ENCODE measurements at places on chromosomes 11 and 22. TPM values are rescaled to one million over a fixed set of nuclear protein-coding genes. Genes with fewer than 3 reads are reported as not detected.

The WNT11 gene
- not detected for total RNA-seq

The CDC42EP1 gene
- 1.4 TPM for total RNA-seq

DNA sequence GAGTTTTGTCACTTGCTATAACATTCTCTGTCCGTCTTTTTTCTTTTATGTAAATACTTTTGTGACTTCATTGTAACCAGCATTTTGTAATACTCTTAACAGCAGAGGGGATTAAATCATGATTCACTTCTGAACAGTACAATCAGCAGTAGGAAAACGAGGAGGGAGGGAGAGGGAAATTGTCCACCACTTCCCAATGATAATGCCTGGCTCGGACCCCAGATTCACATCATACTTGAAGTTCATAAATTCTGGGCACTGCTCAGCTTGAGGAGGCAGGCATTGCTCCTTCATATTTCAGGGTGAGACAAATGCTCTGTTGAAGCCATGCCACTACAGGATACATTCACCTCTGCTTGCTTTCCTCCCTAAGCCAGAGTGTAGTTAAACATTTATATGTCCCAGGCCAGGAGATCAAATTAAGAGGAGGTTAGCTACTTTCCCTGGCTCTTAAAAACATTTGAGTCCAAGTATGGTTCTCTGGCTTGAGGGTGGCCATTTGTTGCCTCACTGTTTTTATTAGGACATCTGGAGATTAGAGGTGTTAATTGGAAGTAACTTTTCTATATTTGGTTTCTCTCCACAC lies 129.0 kb upstream of the LDLRAD3 start:
- no peak for DNase-seq

GRCh38 chr11:68545796-68546195 lies 85.2 kb downstream of the PPP6R3 start:
- DNase-seq = no peak

- DNase-seq = no peak
Observed at GRCh38 chr11:121144723-121145122, 43.7 kb downstream of the TECTA start.

DNA sequence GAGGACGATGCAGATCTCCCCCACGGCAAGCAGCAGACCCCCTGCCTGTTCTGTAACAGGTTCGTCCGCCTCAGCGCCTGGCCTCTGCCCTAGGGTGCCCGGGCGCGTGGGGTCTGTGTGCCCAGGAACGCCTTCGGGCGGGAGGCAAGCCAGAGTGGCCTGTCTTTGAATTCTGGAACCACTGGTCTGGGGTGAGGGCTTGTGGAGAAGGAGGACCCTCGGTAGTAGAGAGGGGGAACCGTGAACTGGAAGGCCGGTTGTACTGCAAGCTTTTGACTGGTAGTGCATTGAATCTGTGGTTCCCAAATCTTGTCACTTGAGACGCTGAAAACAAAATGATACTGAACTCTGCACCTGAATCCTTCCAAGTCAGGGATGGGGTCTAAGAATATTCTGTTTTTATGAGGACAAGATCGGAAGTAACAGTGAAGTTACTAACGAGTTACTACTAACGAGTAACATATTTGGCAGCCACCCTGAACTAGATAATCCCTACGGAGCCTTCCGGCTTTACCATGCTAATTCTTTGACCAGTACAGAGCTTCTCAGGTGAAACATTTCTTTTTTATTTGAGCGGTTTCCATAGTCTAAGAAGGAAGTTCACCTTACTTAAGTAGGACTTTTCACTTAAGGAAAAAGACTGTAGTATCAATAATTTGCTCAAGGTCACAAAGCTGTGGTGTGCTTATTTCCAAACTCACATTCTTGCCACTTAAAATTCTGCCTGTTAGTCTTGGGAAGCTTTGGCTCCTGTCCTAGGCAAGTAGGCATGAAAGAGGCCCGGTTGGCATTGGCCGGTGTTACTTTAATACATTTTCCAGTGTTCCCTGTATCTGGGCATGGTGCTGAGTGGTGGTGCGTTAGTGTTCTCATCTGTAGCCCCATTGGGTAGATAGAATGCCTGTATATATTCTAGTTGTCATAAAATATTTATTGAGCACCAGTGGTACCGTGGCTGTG lies 860 bp downstream of the PRMT3 start:
- DNase-seq = no peak

DNA sequence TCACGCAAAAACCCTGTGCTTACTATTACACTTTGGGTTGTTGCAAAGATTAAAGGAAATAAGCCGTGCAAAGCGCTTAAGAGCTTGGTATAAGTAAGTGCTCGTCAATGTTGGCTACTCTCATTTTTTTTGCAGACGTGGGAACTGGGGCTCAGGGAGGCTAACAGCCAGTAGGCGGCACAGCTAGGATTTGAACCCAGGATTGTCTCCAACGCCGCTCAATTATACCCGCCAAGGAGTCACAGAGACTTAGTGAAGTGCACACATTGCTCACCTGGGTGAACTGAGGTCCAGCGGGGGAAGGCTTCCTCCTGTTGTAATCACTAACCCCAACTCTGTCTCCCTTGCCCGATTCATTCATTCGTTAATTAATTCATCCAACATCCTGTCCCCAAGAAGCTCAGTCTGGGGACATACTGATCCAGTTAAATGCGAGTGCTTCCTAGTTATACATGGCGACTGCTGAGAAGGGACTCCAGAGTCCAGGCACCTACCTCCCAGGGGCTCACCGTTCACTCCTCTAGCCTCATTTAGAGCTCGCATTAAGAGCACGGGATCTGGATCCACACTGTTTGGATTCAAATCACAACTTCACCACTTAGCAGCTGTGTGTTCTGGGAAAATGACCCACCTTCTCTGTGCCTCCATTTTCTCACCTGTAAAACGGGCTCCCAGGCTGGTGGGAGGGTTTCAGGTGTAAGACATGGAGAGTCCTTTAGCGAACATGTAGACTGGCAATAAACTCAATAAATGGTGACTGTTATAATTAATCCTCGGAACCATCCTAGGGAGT lies 838 bp upstream of the MTFP1 start:
- DNase-seq = peak; percentile 52

DNA sequence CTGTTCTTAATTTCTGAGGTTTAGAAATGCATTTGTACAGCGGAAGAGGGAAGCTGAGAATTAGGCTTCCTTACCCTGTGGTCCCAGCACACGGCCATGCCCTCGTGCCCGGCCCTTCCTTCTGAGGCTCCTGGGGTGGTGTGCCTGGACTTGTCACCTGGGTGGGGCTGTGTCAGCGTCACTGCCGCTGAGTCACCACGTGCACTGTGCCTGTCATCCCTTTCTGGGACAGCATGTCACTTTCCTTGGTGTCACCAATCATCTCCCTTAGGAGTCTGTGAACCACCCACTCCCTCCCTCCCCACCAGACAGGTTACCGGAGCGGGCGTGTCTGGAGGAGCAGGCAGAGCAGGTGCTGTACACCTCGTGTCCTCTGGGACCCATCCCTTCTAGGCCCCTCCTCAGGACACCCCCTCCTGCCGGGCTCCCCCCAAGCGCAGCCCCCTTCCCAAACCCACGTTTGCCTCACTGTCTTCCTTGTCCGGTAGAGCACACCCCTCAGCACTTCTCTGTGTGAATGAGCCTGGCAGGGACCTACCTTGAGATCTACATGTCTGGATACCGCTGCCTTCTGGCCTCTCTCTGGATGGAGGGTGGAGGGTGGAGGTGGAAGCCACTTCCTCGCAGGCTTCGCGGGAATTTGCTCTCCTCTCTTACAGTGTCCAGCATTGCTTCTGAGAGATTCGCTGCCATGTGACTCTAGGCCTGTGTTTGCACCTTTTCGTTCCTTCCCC lies 367.6 kb downstream of the TBC1D22A start:
- DNase-seq = peak; percentile 46

DNA sequence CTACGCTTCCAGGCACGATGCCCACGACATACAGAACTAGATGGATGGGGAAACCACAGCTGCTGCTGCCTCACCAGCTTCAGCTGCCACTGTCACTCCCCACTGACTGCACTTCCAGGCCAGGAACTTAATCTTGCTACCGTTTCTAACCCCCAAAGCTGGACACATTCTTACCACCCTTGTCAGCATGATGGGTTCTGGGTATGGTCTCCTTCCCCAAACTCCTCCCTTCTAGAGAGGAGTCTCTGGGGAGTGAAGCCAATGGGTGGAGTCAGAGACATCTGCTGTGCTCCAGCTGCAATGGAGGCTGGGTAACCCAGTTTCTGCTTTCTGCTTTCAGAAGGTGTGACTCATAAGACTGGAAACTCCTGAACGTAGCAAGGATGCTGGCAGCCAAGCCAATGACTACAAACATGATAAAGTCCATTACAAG lies 87.0 kb upstream of the THY1 start:
- peak; percentile 61 for DNase-seq

GRCh38 chr11:117580866-117581265 lies 216.2 kb downstream of the DSCAML1 start:
- no peak for DNase-seq

GRCh38 chr11:2578929-2579270 lies 120.9 kb downstream of the KCNQ1OT1 start:
- DNase-seq = no peak
